ENCODE measurements at places on chromosomes 12 and 14. TPM values are rescaled to one million over a fixed set of nuclear protein-coding genes. Genes with fewer than 3 reads are reported as not detected.

Gene TMEM19
- 24.9 TPM for total RNA-seq

GRCh38 chr12:32509328-32510091 is 110.2 kb downstream of the FGD4 start:
- no peak for DNase-seq

Gene NPFF
- not detected for total RNA-seq

GRCh38 chr12:12017135-12017581 is 53.6 kb upstream of the BCL2L14 start:
- DNase-seq, result no peak

DNA sequence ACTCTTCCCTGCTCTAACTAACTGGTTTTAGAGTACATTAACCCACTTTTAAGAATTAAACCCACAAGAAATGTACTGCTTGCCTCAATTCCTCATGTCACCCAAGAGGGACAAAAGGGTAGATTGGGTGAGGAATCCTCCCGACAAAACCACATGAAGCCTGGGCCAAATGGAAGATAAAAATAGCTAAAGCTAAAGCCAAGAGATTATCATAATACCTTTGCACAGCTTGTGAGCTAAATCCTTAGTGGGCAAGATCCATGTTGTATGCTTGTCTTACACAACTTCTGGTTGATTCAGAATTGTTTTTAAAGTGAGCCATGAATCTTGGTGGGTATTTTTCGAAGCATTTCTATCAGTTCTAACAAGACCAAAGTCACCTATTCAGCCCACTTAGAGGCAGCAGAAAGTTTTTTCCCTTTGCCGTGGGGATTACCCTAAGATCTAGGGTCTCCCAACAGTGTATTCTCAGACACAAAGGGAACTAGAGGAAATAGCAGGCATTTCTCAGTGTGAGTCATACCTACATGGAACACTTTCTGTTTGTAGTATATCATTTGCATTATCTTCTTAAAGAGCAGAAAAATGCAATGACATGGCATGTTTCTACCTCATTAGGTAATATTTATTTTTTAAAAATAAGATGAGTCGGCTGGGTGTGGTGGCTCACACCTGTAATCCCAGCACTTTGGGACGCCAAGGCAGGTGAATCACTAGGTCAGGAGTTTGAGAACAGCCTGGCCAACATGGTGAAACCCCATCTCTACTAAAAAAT is 616.6 kb downstream of the KCNH5 start:
- no peak for DNase-seq

DNA sequence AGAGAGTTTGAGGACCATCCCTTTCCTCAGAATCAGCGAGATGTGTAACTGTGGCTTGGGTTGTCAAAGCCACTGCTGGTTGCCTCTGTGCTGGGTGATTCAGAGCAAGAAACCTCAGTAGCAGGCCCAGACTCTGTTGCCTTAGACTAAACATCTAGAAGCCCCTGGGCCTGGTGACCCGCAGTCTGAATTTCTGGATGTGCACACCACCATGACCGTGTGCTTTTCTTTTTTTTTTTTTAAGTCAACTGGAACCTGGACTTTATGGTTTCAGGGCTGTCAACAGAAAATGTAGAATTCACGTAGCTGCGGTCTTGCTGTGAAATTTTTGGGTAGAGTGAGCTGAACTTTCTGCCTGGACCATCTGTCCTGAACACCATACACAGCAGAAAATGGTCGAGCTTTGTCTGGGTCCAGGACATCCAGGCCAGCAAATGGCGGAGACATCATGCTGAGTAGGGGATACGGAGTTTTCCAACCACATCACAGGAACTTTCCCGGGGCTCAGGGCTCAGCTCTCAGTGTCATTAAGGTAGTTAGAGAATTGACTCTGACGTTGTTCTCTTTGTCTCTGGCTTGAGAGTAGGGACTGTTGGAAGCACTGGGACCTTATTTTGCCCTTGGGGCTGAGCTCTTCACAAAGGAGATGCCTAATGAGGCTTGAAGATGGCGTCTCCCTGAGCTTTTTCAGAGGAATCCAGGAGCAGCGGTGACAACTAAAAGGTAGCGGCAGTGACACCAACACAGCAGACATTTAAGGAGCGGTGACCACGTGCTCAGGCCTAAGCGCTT is 23.0 kb upstream of the BATF start:
- DNase-seq, result peak; percentile 20

DNA sequence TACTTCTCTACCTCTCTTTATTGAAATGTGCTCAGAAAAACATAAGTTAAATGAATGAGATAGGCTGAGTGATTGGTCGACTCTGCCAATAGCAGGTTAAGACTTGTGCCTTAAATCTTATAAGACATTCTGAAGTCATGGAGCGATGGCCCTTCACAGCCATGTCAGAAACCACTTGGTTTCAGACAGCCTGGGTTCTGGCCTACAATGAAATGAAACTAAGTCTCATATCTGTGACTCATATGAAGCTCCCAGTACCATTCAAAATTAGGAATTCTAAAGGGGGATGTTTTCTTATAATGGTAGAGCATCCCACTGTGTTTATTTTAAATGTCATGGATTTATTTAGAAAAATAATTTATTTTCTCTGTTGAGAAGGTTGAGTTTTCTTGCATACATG is 42.6 kb downstream of the PLXNC1 start:
- DNase-seq, result no peak

- no peak for DNase-seq
Observed at GRCh38 chr12:25324861-25325260, 74.1 kb upstream of the KRAS start.

GRCh38 chr14:29161593-29161992 is 395.0 kb downstream of the FOXG1 start:
- DNase-seq, result no peak

Gene RBP5
- 1.1 TPM for total RNA-seq

DNA sequence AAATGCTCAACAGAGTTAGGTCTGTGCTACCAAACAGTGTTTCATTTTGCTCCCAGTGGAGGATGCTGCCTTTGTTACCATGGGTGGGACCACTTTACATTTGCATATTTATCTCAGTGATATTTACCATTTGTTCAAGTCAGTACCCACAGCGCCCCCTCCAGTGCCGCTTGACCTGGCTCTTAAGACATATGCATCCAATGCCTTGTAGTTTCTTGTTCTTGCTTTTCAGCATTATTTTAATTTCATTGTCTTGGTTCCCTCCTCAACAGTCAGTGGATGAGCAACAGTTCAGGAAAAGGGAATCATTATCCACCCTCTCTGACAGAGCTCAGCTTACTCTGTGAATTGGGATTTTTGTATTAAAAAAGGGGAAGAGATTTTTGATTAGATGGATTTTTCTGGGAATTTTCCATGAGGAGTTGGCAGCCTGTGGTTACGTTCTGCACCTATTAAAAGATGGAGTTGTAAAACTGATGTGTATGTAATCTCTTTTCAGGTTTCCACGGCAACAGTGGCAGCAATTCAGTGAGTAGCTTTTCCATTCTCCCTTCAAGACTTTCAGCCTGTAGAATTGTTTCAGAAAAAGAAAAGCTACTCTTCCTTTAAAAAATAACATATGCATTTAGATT is 240.5 kb upstream of the DAAM1 start:
- no peak for DNase-seq

GRCh38 chr12:52614381-52615207 is 3.8 kb downstream of the KRT73 start:
- no peak for DNase-seq

DNA sequence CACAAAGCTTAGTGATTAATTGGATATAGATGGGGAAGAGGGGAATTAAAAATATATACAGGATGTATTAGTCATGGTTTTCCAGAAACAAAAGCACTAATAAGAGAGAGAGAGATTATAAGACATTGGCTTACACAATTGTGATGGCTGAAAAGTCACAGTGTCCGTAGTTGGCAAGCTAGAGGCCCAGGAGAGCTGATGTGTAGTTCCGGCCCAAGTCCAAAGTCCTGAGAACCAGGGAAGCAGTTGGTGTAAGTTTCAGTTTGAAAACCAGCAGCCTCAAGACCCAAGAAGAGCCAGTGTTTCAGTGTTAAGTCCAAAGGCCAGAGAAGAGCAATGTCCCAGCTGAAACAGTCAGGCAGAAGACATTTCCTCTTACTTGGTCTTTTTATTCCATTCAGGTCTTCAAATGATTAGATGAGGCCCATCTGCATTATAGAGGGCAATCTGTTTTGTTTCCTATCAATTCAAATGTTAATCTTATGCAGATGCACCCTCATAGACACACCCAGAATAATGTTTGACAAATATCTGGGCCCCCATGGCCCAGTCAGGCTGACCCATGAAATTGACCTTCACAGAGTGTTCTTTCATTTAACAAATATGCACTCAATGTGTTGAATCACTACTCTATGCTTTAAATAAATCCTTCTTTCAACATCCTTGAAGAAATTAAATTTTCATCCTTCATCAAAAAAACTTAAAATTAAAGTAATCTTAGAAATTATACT is 67.2 kb upstream of the DIO2 start:
- DNase-seq, result no peak

DNA sequence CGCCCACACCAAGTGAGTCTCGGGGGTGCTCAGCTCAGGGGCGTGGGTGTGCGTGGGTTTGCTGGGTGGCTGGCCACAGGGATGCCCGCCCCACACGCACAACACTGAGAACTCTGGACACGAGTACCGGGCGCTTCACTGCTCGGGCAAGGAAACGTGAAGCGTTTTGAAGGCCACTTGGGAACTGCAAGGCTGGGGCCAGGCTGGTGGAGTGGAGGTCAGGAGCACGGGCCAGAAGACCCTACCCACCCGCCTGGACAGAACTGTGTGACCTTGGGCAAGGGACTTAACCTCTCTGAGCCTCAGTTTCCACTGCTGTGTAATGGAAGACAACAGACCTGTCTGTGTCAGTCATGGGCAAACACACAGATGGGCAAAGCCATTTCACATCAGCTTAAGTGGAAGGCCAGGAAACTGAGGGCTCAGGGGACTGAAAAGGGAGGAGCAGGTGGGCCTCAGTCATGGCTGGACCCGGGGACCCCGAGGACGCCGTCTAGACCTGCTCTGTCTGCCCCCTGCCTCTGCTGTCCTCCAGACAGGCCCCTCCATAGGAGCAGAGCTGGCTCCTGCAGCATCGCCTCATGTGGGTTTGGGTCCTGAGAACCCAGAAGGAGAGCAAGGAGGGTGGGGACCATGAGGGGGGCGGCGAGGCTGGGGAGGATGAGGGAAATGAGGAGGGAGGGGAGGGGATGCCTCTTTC is 52.5 kb downstream of the ADGRD1 start:
- DNase-seq, result no peak

GRCh38 chr12:108964371-108965352 is 56.2 kb downstream of the SVOP start:
- DNase-seq, result no peak

GRCh38 chr12:46473634-46474329 is 101.2 kb upstream of the SLC38A2 start:
- DNase-seq, result no peak

Gene PUS7L
- 10.3 TPM for total RNA-seq

Gene P2RX7
- total RNA-seq, result 4.7 TPM

DNA sequence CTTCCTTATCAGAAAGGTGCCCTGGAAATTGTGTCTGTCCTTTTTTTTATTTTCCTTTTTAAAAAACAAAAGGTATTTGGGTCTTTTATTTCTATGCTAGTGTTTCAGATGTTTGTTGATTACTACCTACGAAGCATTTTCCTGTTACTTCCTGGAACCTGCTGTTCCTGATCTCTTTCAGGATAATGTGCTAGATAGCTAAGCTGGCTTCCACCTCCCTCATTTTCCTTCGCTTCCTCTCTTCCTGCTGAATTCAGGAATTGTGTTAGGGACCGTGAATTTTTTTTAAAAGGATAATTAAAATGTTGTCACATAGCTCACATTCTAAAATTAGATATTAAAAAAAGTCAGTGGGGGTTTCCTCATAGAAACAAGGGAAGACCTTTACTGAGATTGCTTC is 27.7 kb downstream of the TMTC2 start:
- DNase-seq, result no peak

Gene TMED8
- 15.3 TPM for total RNA-seq

GRCh38 chr14:74785056-74785613 is 22.0 kb downstream of the YLPM1 start:
- DNase-seq, result no peak

Gene SFSWAP
- 36.1 TPM for total RNA-seq

GRCh38 chr14:29900609-29901350 is 26.9 kb downstream of the PRKD1 start:
- no peak for DNase-seq

- no peak for DNase-seq
Observed at GRCh38 chr12:91205811-91206210, 23.2 kb upstream of the DCN start.

Gene FAM90A1
- 0.48 TPM for total RNA-seq

- no peak for DNase-seq
Observed at GRCh38 chr12:98651328-98651727, 6.2 kb downstream of the APAF1 start.

GRCh38 chr12:33486058-33486457 is 46.4 kb upstream of the SYT10 start:
- no peak for DNase-seq

Gene HVCN1
- 4.2 TPM for total RNA-seq

GRCh38 chr12:18794000-18794399 is 56.1 kb downstream of the CAPZA3 start:
- no peak for DNase-seq

GRCh38 chr12:68474467-68475204 is 136.1 kb upstream of the RAP1B start:
- no peak for DNase-seq

Gene DDN
- 0.10 TPM for total RNA-seq

- no peak for DNase-seq
Observed at GRCh38 chr12:49462083-49462744, 76.6 kb upstream of the KCNH3 start.

DNA sequence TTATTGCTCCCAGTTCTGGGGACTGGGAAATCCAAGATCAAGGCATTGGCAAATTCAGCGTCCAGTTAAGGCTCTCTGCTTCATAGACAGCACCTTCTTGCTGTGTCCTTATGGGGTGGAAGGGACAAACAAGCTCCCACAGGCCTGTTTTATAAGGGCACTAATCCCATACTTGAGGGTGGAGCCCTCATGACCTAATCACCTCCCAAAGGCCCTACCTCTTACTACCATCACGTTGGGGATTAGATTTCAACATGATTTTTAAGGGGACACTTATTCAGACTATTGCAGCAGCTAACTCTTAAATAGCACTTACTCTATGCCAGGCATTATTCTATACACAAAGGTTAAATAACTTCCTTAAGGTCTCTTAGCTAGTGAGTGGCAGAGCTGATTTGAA is 17.3 kb downstream of the TOGARAM1 start:
- DNase-seq, result no peak

GRCh38 chr14:89430391-89431236 is 13.6 kb upstream of the FOXN3 start:
- no peak for DNase-seq

DNA sequence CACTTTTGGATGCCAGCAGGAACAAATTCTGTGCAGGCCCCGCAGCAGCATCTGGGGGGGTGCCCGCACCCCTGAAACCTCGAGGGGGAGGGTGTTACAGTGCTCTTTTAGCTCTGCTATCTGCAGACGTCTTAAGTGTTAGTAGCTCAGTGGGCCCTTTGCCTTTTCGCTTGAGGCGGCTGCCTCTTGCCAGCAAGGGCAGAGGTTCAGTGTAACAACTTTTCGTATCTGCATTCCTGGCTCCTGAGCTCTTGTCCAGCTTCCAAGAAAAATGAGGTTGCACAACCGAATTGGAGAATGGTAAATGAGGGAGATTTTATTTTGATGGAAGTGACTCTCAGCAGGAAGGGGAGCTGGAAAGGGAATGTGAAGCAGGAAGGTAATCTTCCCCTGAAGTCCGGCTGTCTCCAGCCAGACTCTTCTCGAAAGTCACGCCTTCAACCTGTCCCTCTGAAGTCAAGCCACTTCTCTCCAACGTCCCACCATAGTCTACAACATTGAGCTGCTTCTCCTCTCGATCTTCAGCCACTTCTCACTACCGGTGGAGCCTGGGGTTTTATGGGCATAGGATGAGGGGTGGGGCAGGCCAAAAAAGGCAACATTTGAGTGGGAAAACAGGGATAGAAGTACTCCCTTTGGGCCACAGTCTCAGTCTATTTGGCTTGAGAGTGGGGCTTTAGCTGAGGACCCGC is 17.8 kb downstream of the TAS2R50 start:
- DNase-seq, result no peak

Data from mesenteric fat pad (tissue), 1 donor.